Putamen (tissue), 1 donor: ENCODE measurements at places on chromosomes 6 and 20.

- DNase-seq: no peak
Observed at GRCh38 chr20:46751856-46752255, 42.4 kb downstream of the SLC2A10 start.

GRCh38 chr6:26205625-26206574 lies 118.7 kb downstream of the HFE start:
- no peak for DNase-seq

- DNase-seq: no peak
Observed at GRCh38 chr6:22613695-22614094, 44.3 kb downstream of the HDGFL1 start.

DNA sequence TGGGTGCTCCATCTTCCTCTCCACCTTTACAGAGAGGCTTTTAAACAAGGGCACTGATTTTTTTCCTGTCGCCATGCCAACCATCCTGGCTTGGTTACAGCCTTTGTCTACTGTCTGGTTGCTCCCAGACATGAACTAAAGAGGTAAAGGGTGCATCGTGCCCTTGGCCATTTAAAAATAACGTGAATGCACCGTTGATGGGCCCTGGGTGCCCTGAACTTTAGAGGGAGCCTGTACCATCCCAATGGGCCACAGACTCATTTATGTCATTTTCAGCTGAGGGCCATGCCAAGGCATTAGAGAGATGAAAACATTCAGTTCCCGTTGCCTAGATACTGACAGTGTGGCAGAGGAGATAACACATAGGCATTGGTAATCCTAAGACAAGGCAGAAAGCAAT lies 23.3 kb downstream of the TMC2 start:
- no peak for DNase-seq

DNA sequence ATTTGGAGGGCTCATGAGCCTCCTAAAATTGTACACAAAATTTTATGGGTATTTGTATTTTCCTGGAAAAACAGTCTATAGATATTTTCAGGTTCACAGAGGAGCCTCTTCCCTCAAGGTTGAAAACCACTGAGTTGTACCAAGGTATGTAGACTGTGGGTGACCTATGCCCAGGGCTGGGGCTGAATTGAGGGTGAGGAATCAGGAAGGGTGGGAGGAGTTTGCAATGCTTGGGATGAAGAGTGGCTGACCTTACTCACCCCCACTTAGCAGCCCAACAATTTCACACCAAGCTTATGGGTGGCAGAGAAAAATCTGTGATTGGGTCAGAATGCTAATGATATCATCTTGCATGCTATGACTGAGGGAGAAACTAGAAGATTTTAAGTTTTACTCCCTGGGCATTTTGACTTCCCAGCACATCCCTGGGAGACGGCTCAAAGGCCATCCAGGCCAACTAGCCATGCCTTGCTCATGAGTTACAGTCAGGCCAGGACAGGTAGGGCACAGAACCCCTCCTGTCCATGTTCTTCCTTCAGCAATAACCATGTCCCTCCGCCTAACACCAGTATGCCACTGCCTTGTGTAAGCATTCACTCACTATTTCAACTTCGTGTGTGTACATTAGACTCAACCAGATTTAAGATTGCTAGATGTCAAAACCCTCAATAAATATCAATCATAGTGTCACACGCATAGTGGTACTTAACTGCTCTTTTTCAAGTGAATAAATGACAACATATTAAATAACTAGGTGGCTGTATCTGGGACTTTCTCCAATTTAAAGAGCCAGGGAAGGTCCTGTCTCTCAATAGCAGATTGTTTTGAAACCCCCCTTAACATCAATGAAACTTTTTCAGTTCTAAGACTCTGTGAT lies 16.6 kb downstream of the ADTRP start:
- DNase-seq: no peak

DNA sequence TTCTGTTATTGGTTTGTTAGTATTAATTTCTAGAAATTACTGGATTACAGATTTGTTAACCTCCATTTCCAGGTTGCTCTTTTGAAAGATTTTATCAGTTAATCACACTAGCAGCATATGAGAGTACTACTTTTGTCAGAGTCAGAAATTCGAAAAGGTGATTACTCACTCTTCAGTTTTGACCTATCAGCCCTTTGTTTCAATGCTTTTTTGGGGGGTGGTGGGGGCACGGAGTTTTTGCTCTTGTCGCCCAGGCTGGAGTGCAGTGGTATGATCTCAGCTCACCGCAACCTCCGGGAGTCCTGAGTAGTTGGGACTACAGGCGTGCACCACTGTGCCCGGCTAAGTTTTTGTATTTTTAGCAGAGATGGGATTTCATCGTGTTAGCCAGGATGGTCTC lies 149.2 kb downstream of the JARID2 start:
- DNase-seq: no peak

DNA sequence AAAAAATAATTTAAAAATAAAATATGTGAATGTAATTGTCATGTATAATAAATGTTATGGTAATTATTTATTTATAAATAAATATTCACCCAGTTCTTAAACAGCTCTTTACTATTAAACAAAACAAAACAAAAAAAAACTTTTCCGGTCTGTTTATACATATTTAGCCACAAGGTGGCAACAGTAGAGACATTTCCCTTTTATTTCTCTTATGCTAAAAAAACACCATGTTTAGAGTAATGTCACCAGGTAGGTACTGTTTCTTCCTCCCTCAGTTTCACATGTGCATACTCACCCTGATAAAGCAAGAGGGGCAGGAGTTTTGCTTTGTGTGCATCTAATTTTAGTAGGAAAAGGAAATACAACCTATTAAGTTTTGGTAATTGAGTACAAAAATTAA lies 610.4 kb upstream of the IMPG1 start:
- no peak for DNase-seq

GRCh38 chr20:56380375-56380774 lies 11.6 kb downstream of the AURKA start:
- no peak for DNase-seq

GRCh38 chr6:37306624-37307222 lies 47.1 kb upstream of the RNF8 start:
- DNase-seq: no peak

DNA sequence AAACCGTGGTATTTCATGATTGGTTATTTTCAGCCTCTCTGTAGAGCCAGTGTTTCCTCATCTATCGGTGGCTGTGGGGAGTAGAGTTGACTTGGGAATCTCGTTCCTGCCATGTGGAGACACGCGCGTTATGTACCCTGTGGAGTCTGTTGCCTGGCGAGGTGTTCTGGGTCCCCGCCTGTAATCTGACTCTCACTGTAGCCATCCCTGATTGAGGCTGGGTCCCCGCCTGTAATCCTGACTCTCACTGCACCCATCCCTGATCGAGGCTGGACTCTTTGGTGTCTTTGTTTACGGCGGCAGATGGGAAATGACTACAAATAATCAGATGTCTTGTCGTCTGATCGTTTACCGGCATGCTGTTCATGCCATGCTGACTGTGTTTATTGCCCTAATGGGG lies 153.9 kb downstream of the DTNBP1 start:
- no peak for DNase-seq

- DNase-seq: no peak
Observed at GRCh38 chr6:42250274-42250931, 32.7 kb upstream of the MRPS10 start.

DNA sequence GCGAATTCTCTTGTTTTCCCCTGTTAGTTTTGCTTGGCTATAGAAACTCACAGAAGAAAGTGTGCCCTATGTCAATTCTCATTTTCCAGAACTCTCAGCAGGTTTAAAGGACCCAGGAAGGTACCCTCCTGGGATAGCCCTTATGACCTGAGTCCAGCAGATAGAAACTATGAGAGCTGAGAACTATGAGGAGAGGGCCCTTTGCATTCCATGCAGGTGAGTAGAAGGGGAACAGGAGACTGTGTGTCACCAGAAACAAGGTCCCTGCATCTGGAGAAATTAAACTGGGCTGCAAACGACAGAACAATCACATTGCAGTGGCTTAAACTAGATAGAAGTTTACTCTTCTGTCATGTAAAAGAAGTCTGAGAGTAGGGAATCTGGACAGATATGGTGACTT lies 35.7 kb upstream of the SCUBE3 start:
- DNase-seq: no peak

DNA sequence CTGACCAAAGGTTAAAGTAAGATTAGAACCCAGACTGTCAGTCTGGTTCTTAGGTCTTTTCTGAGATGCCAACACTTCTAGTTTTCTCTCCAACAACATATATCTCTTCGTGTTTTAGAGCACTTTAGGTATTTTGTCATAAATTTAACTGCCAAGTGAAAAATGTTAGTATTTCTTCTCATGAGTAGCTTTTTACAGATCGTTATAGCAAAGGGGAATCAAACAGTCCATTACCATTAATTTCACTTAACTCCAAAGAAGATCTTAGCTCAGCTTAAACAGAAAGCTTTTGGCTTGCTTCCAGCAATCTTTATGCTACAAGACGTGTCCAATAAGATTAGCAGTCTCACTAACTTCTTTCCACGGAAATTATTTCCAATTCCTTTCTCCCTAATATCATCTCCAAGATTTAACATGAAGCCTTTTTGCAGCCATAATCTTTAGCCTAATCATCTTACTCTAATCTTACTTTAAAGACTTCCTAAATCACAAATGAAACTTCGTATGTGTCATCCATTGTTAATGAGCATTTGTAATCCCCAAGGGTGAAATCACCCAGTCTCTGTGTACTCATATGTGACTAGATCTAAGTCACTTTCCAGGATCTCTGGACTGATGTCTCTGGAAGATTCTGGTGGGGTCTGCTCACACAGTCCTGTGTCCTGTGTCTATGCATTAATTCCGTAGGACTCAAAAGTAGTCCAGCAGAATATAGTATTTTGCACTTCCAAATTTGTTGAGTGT lies 38.7 kb downstream of the MOXD1 start:
- DNase-seq: no peak

- DNase-seq: no peak
Observed at GRCh38 chr6:303948-304558, 11.8 kb downstream of the DUSP22 start.

DNA sequence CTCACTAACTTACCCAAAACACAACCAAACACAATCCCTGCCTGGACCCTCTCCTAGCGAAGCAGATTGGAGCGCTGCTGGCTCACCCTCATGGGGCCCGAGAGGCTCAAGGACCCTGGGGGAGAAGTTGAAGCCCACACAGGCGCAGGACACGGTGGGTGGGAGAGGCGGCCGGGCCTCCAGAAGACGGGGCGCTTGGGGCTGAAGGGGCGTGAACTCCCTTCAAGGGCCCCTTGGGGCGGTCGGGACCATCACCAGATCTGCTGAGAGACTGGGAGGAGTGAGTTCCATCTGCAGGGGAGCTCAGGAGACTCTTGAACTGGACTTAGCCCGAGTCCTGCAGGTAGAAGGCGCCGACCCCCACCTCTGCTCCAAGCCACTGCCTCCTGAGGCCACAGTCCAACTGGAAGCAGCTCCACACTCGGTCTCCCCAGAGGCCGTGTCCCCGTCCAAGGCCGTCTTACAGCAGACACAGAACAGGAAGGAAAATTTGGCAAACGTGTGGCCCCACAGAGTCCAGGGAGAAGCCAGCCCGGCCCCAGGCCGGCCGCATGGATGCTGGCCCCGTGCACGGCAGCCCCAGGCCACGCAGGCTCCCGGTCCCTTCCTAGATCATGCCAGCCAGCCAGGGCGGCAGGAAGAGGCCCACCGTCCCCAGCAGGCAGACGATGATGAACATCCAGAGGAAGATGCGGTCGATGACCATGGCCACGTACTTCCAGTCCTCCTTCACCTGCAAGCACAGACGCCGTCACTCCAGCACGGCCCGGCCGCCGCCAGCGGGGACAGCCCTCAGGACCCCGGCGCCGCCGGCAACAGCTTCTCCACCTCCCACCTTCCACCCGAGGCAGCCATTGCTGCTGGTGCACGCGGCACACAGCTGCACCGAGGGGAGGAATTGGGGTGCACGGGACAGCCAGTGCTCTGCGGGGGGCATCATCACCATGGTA lies 14.7 kb downstream of the CHRNA4 start:
- DNase-seq: no peak

- DNase-seq: no peak
Observed at GRCh38 chr6:123830120-123830519, 26.5 kb downstream of the NKAIN2 start.

- DNase-seq: no peak
Observed at GRCh38 chr6:32979720-32980487, 11.5 kb downstream of the BRD2 start.

DNA sequence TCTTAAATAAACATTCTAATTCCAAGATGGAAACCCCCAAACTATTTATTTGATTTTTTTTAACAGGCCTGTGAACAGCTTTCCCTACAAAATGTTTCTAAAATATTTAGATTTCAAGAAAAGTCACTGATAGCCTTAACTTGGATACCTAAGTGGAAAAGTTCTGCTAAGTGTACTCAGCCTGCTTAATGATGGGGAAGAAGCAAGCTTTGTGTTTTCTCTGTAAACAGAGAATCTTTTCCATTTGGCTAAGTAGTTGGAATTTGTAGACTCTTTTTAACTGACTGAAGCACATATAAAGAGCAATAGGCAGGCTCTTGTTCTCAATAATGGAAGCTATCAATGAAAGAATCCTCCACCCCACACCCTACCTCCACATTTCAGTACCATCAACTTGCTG lies 108.2 kb downstream of the KIF6 start:
- DNase-seq: no peak

GRCh38 chr6:107079429-107079828 lies 35.9 kb downstream of the BEND3 start:
- no peak for DNase-seq

GRCh38 chr20:34150306-34151000 lies 38.4 kb upstream of the EIF2S2 start:
- DNase-seq: no peak

- DNase-seq: no peak
Observed at GRCh38 chr20:33305589-33306057, 22.6 kb downstream of the BPIFB1 start.

GRCh38 chr20:1296922-1297321 lies 30.8 kb downstream of the SNPH start:
- DNase-seq: no peak

DNA sequence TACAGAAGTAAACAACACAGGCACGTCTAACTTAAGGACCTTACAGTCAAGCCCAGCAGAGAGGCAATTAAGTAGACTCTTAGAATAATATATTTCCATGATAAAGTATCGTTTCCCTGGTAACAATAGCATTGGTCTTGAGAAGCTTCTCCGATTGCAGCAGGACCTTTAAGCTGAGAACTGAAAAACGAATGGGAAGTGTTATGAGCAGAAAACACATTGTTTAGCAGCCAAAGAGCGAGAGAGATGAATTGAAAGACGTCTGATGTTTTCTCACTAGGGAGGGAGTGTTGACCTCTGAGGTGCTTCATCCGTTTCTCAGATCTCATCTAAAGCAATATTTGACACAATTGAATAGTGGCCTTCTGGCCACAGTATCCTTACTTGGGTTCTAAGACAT lies 855 bp downstream of the BYSL start:
- DNase-seq: no peak

DNA sequence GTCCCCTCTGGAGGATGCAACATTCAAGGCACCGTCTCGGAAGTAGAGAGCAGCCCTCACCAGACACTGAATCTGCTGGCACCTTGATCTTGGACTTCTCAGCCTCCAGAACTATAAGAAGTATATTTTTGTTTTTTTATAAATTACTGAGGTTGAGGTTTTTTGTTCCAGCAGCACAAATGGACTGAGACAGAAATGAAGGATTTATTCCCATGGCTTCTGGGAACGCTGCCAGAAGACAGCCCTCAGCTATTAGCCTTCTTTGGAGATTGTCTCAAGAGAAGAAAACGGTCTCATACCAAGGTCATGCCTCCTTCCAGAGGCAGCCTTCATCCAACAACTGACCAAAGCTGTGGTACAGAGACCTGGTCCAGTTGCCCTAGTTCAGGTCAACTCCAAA lies 85.4 kb downstream of the CHMP4B start:
- no peak for DNase-seq
